ENCODE measurements at places on chromosomes 13 and 19. TPM values are rescaled to one million over a fixed set of nuclear protein-coding genes. Genes with fewer than 3 reads are reported as not detected.
A peak's percentile ranks its signal among the peaks of the same experiment; 100 is the strongest.

DNA sequence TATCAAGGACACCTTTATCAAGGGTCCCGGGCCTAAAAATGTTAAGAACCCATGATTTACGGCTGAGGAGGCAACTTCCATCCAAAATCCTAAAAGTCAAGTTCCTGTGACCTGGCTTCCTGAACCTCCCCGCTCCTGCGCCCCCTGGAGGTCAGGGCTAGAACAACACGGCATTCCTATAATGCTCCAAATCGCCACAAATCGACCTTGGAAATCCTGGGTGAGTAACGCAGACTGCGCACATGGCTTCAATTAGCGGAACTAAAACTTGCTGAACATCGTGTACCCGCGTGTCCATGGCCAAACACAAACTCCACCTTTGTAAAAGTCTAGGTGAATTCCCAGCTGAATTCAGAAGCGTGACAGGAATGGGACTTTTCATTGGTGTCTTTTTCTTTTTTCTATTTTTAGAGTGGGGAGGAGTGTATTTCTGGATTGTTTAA is 4.3 kb upstream of the C5AR1 start:
- peaks cover 16% of the 10 kb centered on the region for H3K27me3 ChIP-seq
- peaks cover 20% of the 10 kb centered on the region for H3K4me1 ChIP-seq

DNA sequence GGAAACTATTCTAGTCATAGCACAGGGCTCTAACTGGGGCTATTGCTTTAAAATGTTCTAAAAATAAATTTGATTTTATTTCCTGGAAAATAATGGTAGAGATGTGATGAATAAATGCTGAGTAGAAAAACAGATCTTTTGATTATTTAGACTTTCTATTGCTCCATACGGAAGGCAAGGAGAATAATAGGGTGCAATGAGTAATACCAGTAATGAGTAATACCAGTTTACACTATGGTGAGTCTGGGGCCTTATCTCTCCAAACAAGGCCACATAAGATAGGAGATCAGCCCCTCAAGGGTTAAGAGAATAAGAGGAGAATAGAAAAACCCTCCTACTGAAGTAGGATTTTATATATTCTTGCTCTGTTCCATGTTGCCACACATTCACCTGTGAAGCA is 390.4 kb downstream of the KLF5 start:
- H3K27ac ChIP-seq: no peak overlapping the region
- H3K4me1 ChIP-seq: no peaks in the 10 kb centered on the region
- no peak for DNase-seq
- H3K27me3 ChIP-seq: no peaks in the 10 kb centered on the region
- H3K4me3 ChIP-seq: no peak overlapping the region

GRCh38 chr13:66212511-66212910 is 1017.6 kb downstream of the PCDH9 start:
- no peak for DNase-seq
- no peaks in the 10 kb centered on the region for H3K27me3 ChIP-seq
- no peaks in the 10 kb centered on the region for H3K4me1 ChIP-seq
- no peaks in the 10 kb centered on the region for H3K36me3 ChIP-seq

GRCh38 chr19:43504426-43505185 is at the start of gene PHLDB3:
Gene PHLDB3 (minus strand): TSS chr19:43504746. CDS start chr19:43504118, 628 bp downstream.
- H3K27me3 ChIP-seq: no peaks in the 10 kb centered on the region
- H3K36me3 ChIP-seq: no peaks in the 10 kb centered on the region
- DNase-seq: peak; percentile 77
- peak within 1 kb of the TSS; percentile 99 for H3K27ac ChIP-seq
- H3K4me3 ChIP-seq: peak within 1 kb of the TSS; percentile 96

DNA sequence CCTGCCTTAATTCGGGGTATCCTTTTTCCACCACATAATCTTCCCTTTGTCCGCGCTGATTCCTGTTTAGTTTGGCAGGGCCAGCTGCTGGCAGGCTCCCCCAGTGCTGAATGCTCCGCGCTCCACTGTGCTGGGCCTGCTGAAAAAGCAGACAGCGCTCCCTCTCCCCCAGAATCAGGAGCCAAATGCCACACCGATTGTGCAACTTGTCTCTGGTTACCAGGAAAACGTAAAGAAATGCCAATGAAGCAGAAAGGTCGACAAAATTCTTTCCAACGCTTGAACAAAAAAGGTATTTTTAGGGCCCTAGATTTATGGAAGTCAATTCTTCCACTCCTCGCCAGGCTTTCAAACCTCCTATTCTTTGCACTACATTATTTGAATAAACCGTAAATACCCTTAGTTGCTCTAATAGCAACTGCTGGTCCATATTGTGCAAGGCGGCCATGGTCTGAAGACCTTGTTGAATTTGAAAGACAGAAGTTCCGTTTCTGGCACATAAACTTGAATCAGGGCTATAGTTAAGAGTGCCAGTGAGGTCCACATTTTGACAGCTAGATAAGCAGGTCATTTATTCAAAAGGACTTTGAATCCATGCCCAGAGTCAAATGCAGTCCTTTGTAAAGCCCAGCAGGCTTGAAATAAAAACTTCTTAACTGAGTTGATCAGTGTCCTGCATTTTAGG is 206.7 kb upstream of the RFC3 start:
- H3K27me3 ChIP-seq: peaks cover 13% of the 10 kb centered on the region
- H3K27ac ChIP-seq: peak overlapping the region; percentile 88
- DNase-seq: no peak
- no peaks in the 10 kb centered on the region for H3K36me3 ChIP-seq

DNA sequence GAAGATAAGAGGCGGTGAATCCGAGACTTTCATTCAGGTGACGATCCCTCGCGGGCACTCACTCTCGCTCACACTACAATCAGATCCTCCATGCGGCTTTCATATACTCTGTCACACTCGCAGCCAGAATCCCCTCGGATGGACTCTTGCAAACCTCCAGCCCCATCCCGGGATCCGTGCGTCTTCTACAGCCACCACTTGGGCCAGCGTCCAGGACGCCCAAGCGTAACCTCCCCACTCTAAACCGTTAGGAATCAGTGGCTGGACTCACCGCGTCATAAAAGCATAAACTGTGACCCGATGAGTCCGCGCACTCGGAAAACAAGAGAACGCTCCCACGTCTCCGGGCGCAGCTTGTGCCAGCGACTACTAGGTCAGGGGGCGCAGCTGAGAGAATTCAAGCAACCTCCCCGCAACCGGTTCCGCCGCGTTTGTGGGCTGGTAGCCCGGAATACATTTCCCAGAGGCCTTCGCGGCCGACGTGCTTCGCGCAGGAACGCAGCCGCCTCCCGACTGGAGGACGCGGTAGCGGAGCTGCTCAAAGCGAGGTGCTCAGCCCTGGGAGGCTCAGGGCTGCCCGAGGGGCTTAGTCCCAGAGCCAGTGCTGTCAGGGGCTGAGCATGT is 27.6 kb downstream of the ZNF607 start:
- peaks cover 12% of the 10 kb centered on the region for H3K4me1 ChIP-seq
- peak overlapping the region; percentile 97 for H3K27ac ChIP-seq
- H3K27me3 ChIP-seq: no peaks in the 10 kb centered on the region
- peaks cover 15% of the 10 kb centered on the region for H3K36me3 ChIP-seq

DNA sequence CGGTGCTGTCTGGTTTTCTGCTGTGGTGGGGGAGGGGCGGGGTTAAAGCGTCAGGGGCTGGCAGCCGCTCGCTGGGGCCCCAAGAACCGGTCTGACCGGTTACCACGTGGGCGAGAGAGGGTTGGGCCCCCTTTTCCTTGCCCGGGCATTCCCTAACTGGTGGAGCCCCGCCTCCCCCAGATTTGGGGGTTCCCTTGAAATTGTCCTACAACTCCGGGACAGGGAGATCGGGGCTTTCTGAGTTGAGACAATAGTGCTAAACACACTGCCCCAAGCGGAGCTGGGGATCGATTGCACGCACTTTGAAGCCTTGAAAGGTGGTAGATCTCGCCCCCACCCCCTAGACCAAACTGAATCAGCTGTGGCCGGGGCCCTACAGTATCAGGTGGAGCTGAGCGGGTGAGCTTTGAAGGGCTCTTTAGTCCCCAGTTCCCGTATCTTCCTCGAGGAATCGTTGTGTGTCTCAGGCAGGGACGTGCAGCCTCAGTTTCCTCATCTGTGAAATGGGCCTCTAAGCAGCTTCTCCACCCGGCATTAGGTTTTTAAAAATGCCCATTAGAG is 4.8 kb downstream of the IER2 start:
- peaks cover 20% of the 10 kb centered on the region for H3K36me3 ChIP-seq
- DNase-seq: peak; percentile 76
- peaks cover 63% of the 10 kb centered on the region for H3K4me1 ChIP-seq
- H3K27ac ChIP-seq: peak overlapping the region; percentile 100
- peak overlapping the region; percentile 98 for H3K4me3 ChIP-seq

DNA sequence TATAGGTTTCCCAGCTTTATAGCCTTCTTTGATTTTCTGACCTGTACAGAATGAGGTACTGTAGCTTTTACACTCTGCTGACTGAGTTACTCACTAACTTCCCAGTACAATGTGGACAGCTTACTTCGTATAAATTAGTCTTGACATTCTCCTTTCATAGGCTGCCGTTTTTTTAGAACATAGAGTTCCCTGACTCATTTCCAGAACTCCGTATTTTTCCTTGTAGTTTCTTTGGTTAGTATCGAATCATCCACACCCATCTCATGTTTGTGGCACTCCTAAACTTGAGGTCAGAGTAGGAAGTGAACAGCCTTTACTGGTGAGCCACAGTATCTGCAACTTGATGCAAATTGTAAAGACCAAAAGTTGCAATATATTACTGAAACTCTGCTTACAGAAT is 303.9 kb downstream of the SLITRK5 start:
- no peak for DNase-seq
- H3K27me3 ChIP-seq: no peaks in the 10 kb centered on the region
- no peak overlapping the region for H3K27ac ChIP-seq
- H3K4me3 ChIP-seq: no peak overlapping the region

DNA sequence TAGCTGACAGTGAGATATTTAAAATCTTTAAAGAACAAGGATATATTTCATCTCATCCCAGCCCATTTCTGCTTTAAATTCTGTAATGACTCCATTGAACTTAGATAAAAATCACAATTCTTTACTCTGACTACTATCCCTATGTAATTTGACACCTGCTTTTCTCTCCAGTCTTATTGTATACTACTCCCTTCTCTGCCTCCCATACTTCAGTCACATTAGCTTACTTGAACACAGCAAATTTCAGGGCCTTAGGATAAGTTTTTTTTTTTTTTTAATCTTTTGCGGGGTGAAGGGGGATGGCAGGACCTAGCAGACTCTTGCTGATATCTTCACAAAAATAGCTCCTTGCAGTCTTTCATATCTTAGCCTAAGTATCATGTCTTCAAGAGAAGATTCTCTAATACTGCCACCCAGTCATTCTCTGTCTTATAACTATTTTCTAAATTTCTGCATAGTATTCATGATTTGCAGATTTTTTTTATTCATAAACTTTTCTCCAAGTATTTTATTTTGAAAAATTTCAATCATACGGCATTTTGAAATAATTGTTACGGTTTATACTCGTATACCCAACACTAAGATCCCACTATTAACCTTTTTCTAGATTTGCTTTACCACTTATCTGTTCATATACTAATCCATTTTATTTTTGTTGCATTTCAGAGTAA is 151.4 kb downstream of the PCCA start:
- H3K4me1 ChIP-seq: no peaks in the 10 kb centered on the region
- peaks cover 4% of the 10 kb centered on the region for H3K27me3 ChIP-seq
- no peak overlapping the region for H3K4me3 ChIP-seq
- no peak for DNase-seq

GRCh38 chr19:46618670-46619231 is 6.1 kb downstream of the PTGIR start:
- no peak for DNase-seq
- H3K4me1 ChIP-seq: peaks cover 76% of the 10 kb centered on the region
- no peaks in the 10 kb centered on the region for H3K36me3 ChIP-seq
- no peaks in the 10 kb centered on the region for H3K27me3 ChIP-seq
- H3K4me3 ChIP-seq: peak overlapping the region; percentile 62

DNA sequence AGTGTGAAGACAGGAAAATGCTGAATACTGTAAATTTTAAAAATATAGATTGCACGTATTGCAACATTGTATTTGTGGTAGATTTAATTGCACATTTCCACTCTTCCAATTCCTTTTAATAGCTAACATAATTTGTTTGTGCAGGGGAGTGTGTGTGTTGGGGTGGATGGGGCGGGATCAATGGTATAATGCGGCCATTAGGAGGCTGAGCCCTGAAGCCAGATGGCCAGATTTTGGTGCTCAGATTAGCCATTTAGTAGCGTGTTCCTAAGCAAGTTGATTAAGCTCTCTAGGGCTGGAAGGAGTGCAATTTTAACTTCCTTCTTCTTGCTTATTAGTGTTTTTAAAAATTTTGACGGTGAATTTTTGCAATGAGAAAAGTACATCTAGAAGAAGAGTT is 5.8 kb downstream of the OXGR1 start:
- H3K36me3 ChIP-seq: peaks cover 4% of the 10 kb centered on the region
- peaks cover 69% of the 10 kb centered on the region for H3K27me3 ChIP-seq
- no peak for DNase-seq
- no peak overlapping the region for H3K4me3 ChIP-seq

GRCh38 chr19:10416380-10417257 is 3.7 kb upstream of the PDE4A start:
- H3K27ac ChIP-seq: peak overlapping the region; percentile 63
- peaks cover 30% of the 10 kb centered on the region for H3K27me3 ChIP-seq
- DNase-seq: peak; percentile 88
- peak overlapping the region; percentile 77 for H3K4me3 ChIP-seq
- peaks cover 58% of the 10 kb centered on the region for H3K4me1 ChIP-seq

The ZFR2 gene
- 5.6 TPM for polyA plus RNA-seq

The SYT3 gene
- 1.7 TPM for polyA plus RNA-seq

The ZNF723 gene
- not detected for polyA plus RNA-seq

The ZGLP1 gene
- not detected for polyA plus RNA-seq

The FAM83E gene
- not detected for polyA plus RNA-seq

The CGB2 gene
- polyA plus RNA-seq: not detected

The SHISA2 gene
- 0.37 TPM for polyA plus RNA-seq

All from naive thymus-derived CD8-positive, alpha-beta T cell (primary cell).